ENCODE measurements at places on chromosomes 16 and 17. TPM values are rescaled to one million over a fixed set of nuclear protein-coding genes. Genes with fewer than 3 reads are reported as not detected.

GRCh38 chr16:71626858-71627213 is 852 bp downstream of the MARVELD3 start:
- no peak for DNase-seq

Gene NHLRC4
- 0.35 TPM for total RNA-seq

- DNase-seq: no peak
Measured at GRCh38 chr17:8402921-8403536, 5.4 kb upstream of the RNF222 start.

DNA sequence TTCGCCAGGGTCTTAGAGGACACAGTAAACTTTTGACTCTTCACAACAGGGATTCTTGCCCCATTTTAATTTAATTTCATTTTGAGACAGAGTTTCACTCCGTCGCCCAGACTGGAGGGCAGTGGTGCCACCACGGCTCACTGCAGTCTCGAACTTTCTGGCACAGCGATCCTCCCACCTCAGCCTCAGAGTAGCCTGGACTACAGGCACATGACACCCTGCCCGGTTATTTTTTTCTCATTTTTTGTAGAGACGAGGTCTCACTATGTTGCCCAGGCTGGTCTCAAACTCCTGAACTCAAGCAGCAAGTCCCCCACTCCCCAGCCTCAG is 329 bp upstream of the NLE1 start:
- no peak for DNase-seq
